Left lung (tissue), 14 donors: ENCODE measurements at places on chromosomes 4 and X.

DNA sequence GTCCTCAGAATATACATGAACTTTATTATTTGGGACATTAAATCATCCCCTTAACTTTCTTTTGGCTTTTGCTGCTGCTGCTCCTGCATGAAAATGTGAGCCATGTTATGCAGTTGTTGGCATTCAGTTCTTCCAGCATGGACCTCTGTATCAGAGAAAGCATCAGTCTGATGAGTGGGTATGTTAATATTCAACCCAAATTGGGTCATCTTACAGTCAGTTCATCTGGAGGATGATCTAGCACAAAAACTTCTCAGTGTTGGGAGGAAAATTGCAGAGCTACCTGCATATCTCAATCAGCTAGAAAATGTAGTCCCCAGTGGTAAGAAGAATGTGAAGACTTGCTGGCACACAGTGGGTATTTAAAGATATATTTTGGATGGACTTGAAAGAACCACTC is 96.7 kb downstream of the IL1RAPL2 start:
- H3K27ac ChIP-seq, result no peak overlapping the region
- H3K36me3 ChIP-seq, result no peaks in the 10 kb centered on the region
- no peak overlapping the region for H3K4me3 ChIP-seq
- H3K4me1 ChIP-seq, result no peaks in the 10 kb centered on the region

GRCh38 chr4:3458371-3458770 is 4.7 kb upstream of the DOK7 start:
- H3K4me1 ChIP-seq, result peaks cover under 1% of the 10 kb centered on the region
- peaks cover 21% of the 10 kb centered on the region for H3K27me3 ChIP-seq
- no peak overlapping the region for H3K27ac ChIP-seq
- no peak overlapping the region for H3K4me3 ChIP-seq
- DNase-seq, result no peak

GRCh38 chr4:99847362-99847976 is 30.8 kb downstream of the DAPP1 start:
- H3K4me3 ChIP-seq, result no peak overlapping the region
- no peaks in the 10 kb centered on the region for H3K27me3 ChIP-seq
- peak overlapping the region; percentile 61 for H3K27ac ChIP-seq
- H3K4me1 ChIP-seq, result peaks cover 44% of the 10 kb centered on the region
- DNase-seq, result no peak
- H3K36me3 ChIP-seq, result no peaks in the 10 kb centered on the region

DNA sequence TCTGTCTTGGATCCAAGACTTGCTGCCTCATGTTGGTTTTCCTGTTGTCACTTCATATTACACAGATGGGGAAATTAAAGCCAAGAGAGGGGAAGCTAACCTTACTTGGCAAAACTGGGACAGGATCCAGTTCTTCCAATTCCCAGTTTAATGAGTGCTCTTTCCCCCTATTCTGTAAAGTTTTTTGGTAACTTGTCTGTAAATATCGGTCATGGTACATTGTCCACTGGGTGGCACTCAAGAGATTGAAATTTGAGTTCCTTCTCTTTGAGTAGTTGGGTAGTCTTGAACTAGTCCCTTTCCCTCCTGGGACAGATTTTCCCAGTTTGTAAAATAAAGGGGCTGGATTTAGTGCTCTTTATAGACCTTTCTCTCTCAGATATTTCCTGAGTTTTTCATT is 12.4 kb upstream of the EOLA2 start:
- DNase-seq, result no peak
- no peaks in the 10 kb centered on the region for H3K4me1 ChIP-seq
- H3K4me3 ChIP-seq, result no peak overlapping the region
- peaks cover 15% of the 10 kb centered on the region for H3K36me3 ChIP-seq
- H3K27me3 ChIP-seq, result no peaks in the 10 kb centered on the region

DNA sequence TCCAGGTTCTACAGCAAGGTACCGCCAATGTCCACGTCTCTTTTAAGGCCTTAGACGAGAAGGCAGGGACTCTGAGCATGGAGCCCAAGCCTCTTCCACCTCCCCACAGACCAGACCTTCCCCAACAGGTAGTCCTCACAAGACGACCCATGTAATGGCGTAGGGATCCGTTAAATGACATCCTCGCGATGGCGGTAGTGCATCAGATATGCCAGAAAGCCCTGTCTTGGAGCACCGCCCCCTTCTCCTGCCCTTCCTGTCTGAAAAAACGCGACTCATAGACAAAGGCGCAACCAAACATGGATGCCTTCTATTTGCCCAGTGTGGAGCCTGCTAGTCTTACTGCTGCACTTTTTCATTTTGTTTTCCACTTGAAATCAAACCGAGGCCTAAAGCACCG is 185.4 kb downstream of the OR13H1 start:
- peak overlapping the region; percentile 24 for H3K4me3 ChIP-seq
- peak; percentile 87 for DNase-seq
- H3K27me3 ChIP-seq, result no peaks in the 10 kb centered on the region
- H3K27ac ChIP-seq, result no peak overlapping the region
- no peaks in the 10 kb centered on the region for H3K4me1 ChIP-seq
- no peaks in the 10 kb centered on the region for H3K36me3 ChIP-seq

DNA sequence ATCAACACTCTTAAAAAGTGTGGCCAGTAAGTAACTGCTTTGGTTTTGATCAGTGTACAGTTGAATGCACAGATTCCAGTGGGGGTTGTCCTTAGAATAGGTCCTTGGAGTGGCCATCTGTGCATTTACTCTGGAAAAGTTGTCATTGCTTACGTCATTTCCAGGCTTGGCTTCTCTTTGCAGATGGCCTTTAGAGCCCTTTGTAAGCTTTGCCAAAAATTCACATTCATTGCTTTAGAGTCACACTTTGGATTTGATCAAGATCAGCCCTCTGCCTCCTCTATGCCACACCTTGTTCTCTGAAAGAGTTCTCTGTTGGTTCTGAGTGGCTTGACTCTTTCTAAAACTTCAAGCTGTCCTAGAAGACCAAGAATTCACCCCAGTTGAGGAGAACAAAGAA is 83.9 kb downstream of the MAMLD1 start:
- H3K27me3 ChIP-seq, result no peaks in the 10 kb centered on the region
- no peaks in the 10 kb centered on the region for H3K4me1 ChIP-seq
- H3K36me3 ChIP-seq, result no peaks in the 10 kb centered on the region
- H3K4me3 ChIP-seq, result no peak overlapping the region
- no peak for DNase-seq
- H3K27ac ChIP-seq, result no peak overlapping the region

GRCh38 chr4:113355550-113356371 is 306.3 kb downstream of the ANK2 start:
- no peaks in the 10 kb centered on the region for H3K36me3 ChIP-seq
- no peaks in the 10 kb centered on the region for H3K27me3 ChIP-seq
- DNase-seq, result no peak
